ENCODE measurements at places on chromosomes 3 and 15. TPM values are rescaled to one million over a fixed set of nuclear protein-coding genes. Genes with fewer than 3 reads are reported as not detected.

Gene UBL7
- 55.9 TPM for total RNA-seq

Gene LYZL4
- total RNA-seq: not detected

Gene GRK7
- not detected for total RNA-seq

Gene CRYGS
- 4.7 TPM for total RNA-seq

Gene ZNF385D
- total RNA-seq: not detected

Gene PLXND1
- 3.0 TPM for total RNA-seq

Gene TGM4
- not detected for total RNA-seq

Gene ZNF501
- 2.5 TPM for total RNA-seq

Gene GOLGA6L22
- not detected for total RNA-seq

Gene MUSTN1
- total RNA-seq: 3.0 TPM

Gene KLF15
- total RNA-seq: not detected

Gene IMPG2
- 0.23 TPM for total RNA-seq

Gene CKMT1B
- total RNA-seq: not detected

Gene SLCO3A1
- total RNA-seq: 20.8 TPM

Gene LRTM1
- total RNA-seq: not detected

Gene SLC9C1
- total RNA-seq: not detected

Gene MAGEL2
- not detected for total RNA-seq

Gene ATP10A
- total RNA-seq: 36.7 TPM

Gene LIPC
- 9.0 TPM for total RNA-seq

Gene DYNLT2B
- 13.9 TPM for total RNA-seq

Gene ARL14
- total RNA-seq: not detected

Gene PDE12
- total RNA-seq: 36.5 TPM

Gene CD96
- 311 TPM for total RNA-seq

Gene ACP3
- not detected for total RNA-seq

Gene MINAR1
- total RNA-seq: 0.47 TPM

Gene ADGRG7
- total RNA-seq: not detected

Gene XCR1
- total RNA-seq: not detected

Gene ZBBX
- total RNA-seq: not detected

Gene CFAP44
- total RNA-seq: 3.4 TPM

Gene SIDT1
- total RNA-seq: 51.9 TPM

Gene GALNT15
- not detected for total RNA-seq

Gene FBLN2
- total RNA-seq: not detected

Gene LRRC15
- not detected for total RNA-seq

Gene IQCF6
- not detected for total RNA-seq

Gene MOBP
- not detected for total RNA-seq

Gene PDE8A
- total RNA-seq: 17.7 TPM

Gene INSYN1
- total RNA-seq: not detected

Gene RETNLB
- total RNA-seq: not detected

Measured in activated CD8-positive, alpha-beta memory T cell treated with anti-CD3 and anti-CD28 coated beads, Interleukin-2, amount 10 ng/mL, durations not matched to agents 7 days and 5 days (primary cell).